Esophagus mucosa (tissue), 1 donor: ENCODE measurements at places on chromosomes 16 and 17. TPM values are rescaled to one million over a fixed set of nuclear protein-coding genes. Genes with fewer than 3 reads are reported as not detected.

DNA sequence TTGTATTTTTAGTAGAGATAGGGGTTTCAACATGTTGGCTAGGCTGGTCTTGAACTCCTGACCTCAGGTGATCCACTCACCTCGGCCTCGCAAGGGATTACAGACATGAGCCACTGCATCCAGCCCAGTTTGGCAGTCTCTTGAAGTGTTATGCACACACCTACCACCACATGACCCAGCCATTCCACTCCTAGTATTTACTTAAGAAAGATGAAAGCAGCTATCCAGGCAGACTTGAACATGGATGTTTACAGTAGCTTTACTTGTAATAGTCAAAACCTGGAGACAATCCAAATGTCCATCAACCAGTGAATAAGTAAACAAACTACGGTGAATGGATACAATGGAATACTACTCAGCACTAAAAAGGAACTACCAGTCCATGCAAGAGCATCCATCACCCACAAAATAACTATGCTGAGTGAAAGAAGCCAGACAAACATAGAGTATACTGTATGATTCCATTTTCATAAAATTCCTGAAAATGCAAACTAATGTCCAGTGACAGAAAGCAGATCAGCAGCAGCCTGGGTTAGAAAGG, 37.8 kb upstream of the RASD1 start:
- ATAC-seq, result peak; percentile 82

DNA sequence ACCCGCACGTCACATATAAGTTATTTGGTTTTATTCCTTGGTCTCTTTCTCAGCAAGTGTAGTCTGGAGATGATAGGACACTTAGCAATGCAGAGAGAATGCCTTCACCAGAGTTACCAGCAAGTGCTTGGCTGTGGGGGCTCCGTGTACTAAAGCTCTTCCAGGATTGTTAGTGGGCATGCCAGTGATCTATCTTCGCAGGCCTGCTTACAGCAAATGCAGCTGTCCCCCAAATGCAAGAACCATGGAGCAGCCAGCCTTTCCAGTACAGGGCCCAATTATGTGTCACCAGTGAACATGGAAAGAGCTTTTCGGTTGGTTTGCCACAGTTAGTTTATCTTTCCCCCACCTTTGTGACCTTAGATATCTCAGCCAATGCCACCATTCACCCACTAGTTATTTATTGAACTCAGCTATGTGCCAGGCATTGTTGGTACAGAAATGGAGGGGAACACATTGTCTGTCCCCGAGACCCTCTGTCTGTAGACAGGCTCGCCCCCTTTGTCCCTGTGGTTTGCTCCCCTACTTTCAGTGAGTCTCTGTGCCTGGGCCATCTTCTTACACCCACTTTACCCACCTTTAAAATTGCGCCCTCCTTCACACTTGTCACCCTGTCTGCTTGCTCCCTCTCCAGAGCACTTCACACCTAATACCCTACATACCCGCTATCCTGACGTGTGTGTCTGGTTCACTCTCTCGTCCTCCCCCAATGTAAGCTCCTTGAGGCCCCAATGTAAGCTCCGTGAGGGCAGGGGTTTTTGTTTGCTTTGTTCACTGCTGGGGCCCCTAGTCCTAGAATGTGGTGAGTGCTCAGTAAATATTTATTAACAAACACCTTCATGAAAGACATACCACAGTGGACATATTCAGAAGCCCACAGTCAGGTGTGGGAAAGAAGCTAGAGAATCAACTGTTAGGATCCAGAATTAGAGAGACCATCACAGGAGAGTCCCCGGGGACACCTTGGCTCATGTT, 13.3 kb downstream of the USP10 start:
- ATAC-seq, result no peak

DNA sequence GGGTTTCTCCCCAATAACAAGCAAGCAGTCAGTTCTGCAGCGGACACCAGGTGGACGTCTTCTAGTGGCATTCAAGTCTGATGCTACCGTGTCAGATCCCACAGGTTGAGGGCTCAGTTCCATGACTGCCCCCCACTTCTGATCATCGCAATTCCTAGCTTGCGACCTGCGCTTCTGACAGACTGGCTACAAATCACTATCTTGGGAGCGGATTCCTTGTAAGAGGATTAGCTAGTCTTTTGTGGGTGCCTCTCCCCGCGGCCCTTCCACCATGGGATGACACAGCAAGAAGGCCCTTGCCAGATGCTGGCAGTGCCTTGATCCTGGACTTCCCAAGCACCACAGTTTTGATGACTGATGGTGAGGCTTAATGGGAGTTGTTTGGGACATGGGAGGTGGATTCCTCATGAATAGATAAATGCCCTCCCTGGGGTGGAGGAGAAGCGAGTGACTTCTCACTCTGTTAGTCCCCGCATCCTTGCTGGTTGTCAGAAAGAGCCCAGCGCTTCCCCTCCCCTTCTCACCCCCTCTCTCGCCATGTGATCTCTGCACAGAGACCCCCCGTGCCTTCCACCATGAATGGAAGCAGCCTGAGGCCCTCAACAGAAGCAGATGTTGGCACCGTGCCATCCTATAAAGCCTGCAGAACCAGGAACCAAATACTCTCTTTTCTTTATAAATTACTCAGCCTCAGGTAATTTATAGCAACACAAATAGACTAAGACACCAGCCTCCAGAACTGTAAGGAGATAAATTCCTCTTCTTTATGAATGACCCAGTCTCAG, 19.1 kb downstream of the CDIP1 start:
- ATAC-seq, result no peak

- no peak for ATAC-seq
Observed at GRCh38 chr16:11386054-11386680, 40.9 kb downstream of the RMI2 start.

DNA sequence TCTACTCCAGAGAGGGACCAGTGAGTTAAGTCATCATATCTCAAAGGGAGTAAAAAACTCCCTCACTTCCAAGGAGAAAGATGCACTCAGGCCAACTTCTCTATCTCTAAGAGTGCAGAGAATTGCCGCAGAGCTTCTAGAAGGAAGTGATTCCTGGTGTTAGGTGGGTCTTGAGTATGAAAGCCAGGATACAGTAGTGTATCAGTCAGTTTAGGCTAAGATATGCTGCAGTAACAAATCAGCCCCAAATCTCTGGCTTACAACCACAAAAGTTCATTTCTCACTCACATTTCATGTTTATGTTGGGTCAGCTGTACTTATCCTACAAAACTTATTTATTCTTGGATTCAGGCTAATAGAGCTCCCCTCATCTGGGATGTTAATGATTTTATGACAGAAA, 106.3 kb downstream of the HS3ST4 start:
- no peak for ATAC-seq

DNA sequence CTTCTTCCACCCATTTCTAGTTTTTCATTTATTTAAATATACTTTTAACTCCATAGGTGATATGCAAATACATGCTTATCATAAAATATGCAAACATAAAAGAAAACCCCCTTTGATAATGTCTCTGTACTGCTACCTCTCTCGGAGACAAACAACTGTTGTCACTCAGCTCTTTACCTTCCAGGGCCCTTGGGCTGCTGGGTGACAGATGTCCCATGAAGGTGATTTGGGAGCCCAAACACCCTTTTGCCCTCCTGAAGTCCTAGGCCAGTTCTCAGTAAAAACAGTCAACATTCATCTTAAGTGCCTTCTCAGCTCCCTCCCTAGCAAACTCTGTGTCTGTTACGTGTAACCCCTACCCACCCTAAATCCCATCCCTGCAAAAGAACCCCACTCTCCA, 37.5 kb downstream of the CHD9 start:
- ATAC-seq, result no peak

DNA sequence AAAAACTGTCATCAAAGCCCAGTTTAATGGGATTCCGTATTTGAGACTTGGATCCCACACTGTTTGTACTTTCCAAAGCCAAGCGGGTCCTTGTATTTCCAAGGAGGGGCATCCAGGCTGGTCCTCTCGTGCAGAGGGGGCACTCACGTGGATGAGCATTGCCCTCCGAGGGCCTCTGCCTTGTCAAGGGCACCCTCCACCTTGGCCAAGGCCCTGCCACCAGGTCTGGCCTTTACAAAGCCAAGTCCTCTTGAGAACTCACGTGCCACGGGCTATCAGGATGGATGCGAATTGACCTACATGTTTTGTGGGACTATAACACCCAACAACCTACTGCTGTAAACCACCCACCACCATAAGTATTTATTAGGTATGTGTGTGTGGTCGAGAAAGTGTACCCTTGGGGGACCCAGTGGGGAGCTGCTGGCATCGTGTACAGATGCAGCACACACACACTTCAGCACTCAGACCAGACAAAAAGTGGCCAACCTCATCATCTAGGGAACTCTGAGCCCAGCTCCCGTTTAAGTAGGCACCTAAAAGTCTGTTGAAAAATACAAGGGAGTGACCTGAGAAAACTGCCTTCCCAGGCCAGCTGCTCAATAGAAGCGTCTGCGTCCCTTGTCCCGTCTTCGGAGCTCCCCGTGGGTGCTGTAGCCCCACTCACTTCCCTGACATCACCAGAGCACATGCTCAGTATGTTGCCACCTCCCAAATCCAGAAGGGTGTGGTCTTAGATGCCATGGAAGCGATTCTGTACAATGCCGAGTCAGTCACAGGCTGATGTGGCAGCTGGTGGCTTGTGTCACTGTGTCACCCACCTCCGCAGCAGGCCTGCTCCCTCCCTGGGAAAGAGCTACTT, 12.9 kb downstream of the MAP1LC3B start:
- ATAC-seq, result no peak

- no peak for ATAC-seq
Observed at GRCh38 chr17:20035501-20035900, 26.3 kb downstream of the SPECC1 start.

- ATAC-seq, result no peak
Observed at GRCh38 chr17:45301674-45302073, 15.1 kb downstream of the MAP3K14 start.

GRCh38 chr16:71895679-71896365, 491 bp downstream of the IST1 start:
- peak; percentile 12 for ATAC-seq

- ATAC-seq, result no peak
Observed at GRCh38 chr17:32267690-32268205, 2.1 kb downstream of the RHBDL3 start.

DNA sequence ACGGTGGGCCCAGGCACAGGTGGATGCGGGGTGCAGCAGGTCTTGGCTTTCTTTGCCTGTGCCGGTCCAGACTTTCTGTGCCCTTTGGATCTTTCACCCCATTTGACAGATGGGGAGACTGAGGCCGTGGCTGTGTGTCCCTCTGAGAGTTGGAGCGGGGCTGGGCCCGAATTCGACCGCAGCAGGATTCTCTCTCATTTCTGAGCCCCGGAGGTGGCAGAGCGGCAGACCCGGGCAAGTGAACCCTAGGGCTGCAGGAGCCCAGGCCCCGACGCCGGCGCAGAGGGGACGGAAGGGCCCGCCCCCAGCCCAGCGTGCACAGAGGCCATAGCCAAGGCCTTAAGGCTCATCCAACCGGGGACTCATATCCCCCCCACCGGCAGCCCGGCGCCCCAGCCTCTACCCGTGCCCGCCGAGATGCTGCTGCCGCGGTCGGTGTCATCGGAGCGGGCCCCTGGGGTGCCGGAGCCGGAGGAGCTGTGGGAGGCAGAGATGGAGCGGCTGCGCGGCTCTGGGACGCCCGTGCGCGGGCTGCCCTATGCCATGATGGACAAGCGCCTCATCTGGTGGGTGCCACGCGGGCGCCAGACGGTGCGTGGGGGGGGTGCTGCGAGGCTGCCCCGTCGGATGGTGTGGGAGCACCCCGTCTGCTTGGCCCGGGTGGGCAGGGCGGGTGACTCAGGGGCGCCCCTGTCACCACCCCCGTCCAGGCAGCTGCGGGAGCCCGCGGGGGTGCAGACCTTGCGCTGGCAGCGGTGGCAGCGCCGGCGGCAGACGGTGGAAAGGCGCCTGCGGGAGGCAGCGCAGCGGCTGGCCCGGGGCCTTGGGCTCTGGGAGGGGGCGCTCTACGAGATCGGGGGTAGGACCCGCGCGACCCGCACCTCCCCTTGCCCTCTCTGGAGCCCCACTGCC, 857 bp downstream of the TMC8 start:
- ATAC-seq, result no peak

DNA sequence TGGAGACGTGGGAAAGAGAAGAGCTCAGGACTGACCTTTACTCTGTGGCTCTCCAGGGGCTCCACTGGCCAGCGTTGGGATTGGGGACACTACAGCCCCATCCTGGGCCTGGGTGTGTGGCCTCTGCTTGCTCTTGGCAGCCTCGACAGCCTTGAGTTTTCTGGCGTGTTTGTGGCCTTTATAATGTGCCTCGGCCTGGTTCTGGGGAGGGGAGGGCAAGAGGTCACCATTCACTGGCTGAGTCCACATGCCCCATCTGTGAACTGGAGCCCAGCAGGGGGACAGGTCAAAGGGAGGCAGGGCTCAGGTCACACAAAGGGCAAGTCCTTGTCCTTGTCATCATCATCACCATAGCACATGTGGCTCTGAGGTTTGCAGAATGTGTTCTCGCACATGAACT, 11.7 kb downstream of the NKIRAS2 start:
- no peak for ATAC-seq

- no peak for ATAC-seq
Observed at GRCh38 chr17:75771334-75772281, 6.6 kb upstream of the GALK1 start.

GRCh38 chr16:88939972-88940861, 36.8 kb downstream of the CBFA2T3 start:
- ATAC-seq, result no peak

- no peak for ATAC-seq
Observed at GRCh38 chr16:83136924-83137323, 510.2 kb downstream of the CDH13 start.

DNA sequence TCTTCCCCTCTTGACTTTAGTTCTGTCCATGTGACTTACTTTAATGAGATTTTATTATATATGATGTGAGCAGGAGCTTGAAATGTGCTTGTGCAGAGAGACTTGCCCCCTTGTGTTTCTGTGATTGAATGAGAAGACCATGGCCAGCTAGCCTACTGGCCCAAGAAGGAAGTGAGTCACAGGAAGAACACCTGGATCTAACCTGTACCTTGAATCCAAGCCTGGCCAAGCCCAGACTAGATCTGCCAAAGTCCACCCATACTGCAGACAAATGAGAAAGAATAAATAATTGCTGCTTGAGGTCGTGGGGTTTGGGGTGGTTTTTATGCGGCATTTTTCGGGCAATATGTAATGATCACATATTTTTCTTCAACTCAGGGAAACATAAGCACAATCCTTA, 9.6 kb downstream of the ABCA10 start:
- no peak for ATAC-seq

DNA sequence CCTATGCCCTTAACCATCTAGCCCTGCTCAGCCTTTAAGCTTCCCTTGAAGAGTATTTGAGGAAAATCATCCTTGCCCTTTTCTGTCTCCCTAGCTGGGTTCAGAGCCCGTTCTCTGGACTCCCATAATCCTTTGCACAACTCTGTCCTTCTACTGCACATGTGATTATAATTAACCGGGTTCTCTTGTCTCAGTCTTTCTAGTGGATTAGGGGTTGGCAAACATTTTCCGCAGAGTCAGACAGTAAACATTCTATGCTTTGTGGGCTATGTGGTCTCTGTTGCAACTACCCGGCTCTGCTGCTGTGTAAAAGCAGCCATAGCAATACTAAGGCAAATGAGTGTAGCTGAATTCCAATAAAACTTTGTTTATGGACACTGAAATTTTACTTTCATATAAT, 80.0 kb downstream of the CDRT15 start:
- ATAC-seq, result no peak

- ATAC-seq, result peak; percentile 57
Observed at GRCh38 chr17:11948789-11949188, 48.5 kb downstream of the ZNF18 start.

- ATAC-seq, result no peak
Observed at GRCh38 chr17:63682441-63682840, 17.5 kb downstream of the LIMD2 start.

The NPIPA8 gene
- total RNA-seq, result 5.8 TPM

The CACNG3 gene
- total RNA-seq, result not detected

The SDR42E2 gene
- total RNA-seq, result not detected

The MMP2 gene
- total RNA-seq, result 18.5 TPM

The TBC1D28 gene
- total RNA-seq, result not detected

The SNX20 gene
- total RNA-seq, result 0.76 TPM

The GDPD1 gene
- total RNA-seq, result 0.96 TPM
